ENCODE measurements at places on chromosomes 11 and 22.

DNA sequence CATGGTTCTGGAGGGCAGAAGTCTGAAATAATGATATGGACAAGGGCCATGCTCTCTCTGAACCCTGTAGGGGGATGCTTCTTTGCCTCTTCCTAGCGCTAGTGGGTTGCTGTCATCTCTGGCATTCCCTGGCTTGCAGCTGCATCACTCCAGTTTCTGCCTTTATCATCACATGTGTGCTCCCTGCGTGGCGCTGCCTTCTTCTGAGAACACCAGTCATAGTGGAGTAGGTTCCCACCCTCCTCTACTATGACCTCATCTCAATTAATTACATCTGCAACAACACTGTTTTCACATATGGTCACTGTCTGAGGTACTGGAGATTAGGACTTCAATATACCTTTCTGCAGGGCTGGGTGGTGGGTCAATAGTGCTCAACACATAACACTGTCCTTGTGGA lies 402.3 kb upstream of the NARS2 start:
- H3K27me3 ChIP-seq = no peaks in the 10 kb centered on the region
- DNase-seq = no peak
- no peak overlapping the region for H3K4me3 ChIP-seq
- no peaks in the 10 kb centered on the region for H3K4me1 ChIP-seq
- H3K36me3 ChIP-seq = no peaks in the 10 kb centered on the region

- H3K4me3 ChIP-seq = no peak overlapping the region
- H3K27ac ChIP-seq = no peak overlapping the region
- peaks cover 23% of the 10 kb centered on the region for H3K27me3 ChIP-seq
- DNase-seq = no peak
Observed at GRCh38 chr11:17452668-17453067, 24.0 kb downstream of the ABCC8 start.

GRCh38 chr11:113435190-113435968 lies 39.8 kb downstream of the DRD2 start:
- no peaks in the 10 kb centered on the region for H3K4me1 ChIP-seq
- DNase-seq = no peak
- H3K27ac ChIP-seq = no peak overlapping the region
- no peaks in the 10 kb centered on the region for H3K36me3 ChIP-seq

DNA sequence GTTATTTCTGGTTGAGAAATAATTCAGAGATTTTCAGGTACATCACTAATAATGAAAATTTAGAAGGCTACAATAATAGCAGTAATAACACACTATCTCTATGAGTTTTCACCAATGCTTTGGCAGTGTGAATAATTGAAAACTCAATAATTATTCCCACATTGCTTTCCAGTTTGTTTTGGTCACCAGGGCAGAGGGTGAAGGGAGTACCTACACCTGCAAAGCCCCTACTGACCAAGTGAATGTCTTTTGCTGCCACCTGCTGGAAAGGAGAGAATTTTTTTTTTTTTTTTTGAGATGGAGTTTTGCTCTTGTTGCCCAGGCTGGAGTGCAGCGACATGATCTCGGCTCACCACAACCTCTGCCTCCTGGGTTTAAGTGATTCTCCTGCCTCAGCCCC lies 3.2 kb downstream of the NELL1 start:
- DNase-seq = peak; percentile 21
- H3K36me3 ChIP-seq = no peaks in the 10 kb centered on the region
- peaks cover 3% of the 10 kb centered on the region for H3K27me3 ChIP-seq
- H3K4me1 ChIP-seq = no peaks in the 10 kb centered on the region

GRCh38 chr11:16037179-16037578 lies 319.2 kb downstream of the SOX6 start:
- no peak for DNase-seq
- no peaks in the 10 kb centered on the region for H3K27me3 ChIP-seq
- no peak overlapping the region for H3K27ac ChIP-seq
- H3K36me3 ChIP-seq = no peaks in the 10 kb centered on the region

GRCh38 chr11:111446404-111447111 lies 65.6 kb downstream of the BTG4 start:
- no peaks in the 10 kb centered on the region for H3K4me1 ChIP-seq
- H3K27me3 ChIP-seq = peaks cover 11% of the 10 kb centered on the region
- H3K36me3 ChIP-seq = no peaks in the 10 kb centered on the region

DNA sequence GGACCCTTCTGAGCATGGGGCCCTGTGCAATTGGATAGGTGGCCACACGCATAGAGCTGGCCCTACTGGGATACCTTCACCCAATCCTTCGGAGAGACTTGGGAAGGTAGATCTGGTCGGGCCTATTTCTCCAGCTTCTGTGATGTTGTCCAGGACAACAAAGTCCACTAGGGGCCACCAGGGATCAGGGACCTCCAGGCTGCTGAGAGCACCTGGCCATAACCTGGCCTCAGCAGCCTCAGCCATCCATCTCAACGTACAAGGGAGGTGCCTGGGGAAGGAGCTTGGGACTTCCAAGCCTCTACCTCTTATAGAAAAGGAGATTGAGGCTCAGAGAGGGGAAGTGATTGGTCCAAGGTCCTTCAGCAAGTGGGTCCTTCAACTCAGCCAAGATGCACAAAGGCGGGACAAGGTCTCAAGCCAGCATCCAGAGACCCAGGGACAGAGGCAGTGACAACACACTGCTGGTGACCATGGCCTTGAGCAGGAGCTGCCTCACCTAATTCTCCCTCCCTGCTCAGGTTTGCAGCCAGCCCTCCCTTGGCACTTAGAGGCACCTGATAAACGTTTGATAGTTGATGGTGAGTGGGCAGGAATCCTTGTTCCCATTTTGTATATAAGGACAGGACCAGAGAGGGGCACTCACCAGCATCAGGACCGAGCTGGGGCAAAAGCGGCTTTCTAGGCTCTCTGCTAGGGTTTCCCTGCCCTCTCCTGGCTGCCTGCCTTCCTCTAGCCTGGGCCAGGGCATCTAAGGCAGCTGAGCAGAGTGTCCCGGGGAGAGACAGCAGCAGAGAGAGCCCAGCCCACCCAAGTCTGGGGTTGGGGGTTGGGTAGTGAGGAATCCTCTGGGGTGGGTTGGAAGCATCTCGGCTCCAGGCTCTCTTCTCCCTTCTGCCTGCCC lies 4.5 kb downstream of the RAC2 start:
- no peak overlapping the region for H3K4me3 ChIP-seq
- DNase-seq = no peak
- peaks cover 63% of the 10 kb centered on the region for H3K36me3 ChIP-seq

DNA sequence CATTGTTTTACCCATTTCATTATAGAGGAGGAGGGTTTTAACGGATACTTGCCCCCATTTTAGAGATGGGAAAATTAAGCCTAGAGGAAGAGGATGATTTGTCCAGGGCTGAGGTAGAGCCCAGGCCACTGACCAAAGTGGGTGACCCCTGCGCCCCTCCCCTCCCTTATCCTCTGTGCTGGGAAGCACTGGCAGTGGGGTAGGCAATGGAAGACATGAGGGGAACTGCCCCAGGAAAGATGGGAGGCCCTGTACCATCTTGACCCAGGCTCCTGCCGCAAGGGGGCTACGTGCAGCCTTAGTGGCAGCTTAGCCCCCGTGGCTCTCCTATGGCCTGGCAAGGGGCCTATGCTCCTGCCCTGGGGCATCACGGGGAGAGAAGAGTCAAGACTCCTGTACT lies 76.4 kb upstream of the MYOD1 start:
- no peak for DNase-seq
- H3K27ac ChIP-seq = no peak overlapping the region
- H3K36me3 ChIP-seq = no peaks in the 10 kb centered on the region
- no peak overlapping the region for H3K4me3 ChIP-seq
- H3K4me1 ChIP-seq = no peaks in the 10 kb centered on the region

- H3K36me3 ChIP-seq = peaks cover 82% of the 10 kb centered on the region
- H3K4me3 ChIP-seq = no peak overlapping the region
- H3K27ac ChIP-seq = no peak overlapping the region
- peaks cover 25% of the 10 kb centered on the region for H3K4me1 ChIP-seq
- H3K27me3 ChIP-seq = no peaks in the 10 kb centered on the region
Observed at GRCh38 chr11:64218628-64219353, 7.2 kb downstream of the TRPT1 start.
